HS-5 (cell line): ENCODE measurements at places on chromosomes 11 and 22.

- no peak for DNase-seq
Observed at GRCh38 chr11:129972611-129973010, 30.0 kb downstream of the PRDM10 start.

DNA sequence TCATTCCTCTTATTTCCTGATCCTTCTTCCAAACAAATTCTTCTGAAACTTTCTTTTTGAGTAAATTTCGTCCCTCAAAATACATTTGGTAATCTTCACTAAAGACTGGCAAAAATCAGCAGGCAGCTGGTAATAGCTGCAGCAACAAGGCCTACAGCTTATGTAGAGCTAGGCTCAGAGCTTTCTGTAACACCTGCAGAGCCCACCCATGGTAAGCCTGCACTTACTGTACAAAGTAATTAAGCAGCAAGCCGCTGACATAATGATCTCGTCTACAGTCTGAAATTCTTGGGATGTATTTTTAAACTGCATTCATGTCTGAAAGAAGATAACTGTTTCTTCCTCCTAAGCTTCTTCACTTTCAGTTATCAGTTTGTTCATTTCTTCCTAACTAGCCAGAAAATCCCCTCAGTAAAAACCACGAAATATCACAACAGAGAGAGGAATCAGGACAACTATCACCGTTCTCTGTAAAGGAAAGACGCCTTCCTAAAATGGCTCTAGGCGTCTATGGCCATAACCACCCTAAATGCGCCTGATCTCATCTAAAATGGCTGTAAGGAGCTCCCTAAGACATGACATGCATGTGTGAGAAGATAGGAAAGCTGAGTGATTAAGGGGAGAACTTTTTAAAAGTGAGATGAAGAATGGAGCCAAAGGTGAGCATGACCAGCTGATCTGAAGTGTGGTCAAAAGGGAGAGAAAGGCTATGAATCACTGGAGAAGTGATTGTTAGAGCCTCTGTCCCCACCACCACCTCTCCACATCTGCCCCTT lies 56.2 kb downstream of the DENND5A start:
- DNase-seq, result no peak

DNA sequence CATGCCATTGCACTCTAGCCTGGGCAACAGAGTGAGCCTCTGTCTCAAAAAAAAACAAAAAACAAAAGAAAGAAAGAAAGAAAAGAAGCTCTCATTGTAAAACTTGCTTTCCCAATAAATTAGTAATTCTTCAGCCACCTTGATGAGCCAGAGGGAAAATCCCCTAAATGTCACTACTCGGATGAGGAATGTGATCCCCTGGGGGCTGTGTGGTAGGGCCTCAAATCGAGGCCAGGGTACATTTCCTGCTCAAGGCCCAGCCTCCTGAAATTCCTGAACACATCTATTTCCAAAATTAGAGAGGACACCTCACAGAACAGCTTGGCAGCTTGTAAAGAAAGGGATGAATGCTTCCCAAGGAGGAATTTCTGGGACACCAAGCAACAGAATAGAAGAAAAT lies 147.1 kb upstream of the SESN3 start:
- no peak for DNase-seq

DNA sequence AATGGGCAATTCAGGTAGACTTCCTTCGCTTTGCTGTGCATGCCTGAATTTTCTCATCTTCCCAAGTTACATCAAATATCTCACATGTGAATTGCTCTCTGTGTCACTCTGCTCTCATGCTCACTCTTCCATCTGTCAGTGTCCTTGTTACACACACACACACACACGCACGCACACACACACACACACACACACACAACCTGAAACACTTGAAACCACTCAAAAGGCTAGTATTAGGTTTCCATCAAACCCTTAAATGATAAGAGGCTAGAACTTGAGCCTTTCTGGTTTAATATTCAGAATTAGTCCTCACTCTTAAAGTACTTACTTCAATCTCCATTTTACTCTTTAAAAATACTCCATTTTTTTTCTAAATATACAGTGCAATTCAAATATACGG lies 282.4 kb downstream of the C11orf87 start:
- no peak for DNase-seq

DNA sequence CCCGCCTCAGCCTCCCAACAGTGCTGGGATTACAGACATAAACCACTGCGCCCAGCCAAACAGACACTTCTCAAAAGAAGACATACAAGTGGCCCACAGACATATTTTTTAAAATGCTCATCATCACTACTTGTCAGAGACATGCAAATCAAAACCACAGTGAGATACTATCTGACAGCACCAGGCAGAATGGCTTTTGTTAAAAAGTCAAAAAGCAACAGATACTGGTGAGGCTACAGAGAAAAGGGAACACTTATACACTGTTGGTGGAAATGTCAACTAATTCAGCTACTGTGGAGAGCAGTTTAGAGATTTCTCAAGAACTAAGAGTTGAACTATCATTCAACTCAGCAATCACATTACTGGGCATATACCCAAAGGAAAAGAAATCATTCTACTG lies 67.0 kb downstream of the ARHGAP20 start:
- DNase-seq, result no peak

GRCh38 chr11:44014968-44015623 lies 32.7 kb upstream of the ACCSL start:
- DNase-seq, result no peak

DNA sequence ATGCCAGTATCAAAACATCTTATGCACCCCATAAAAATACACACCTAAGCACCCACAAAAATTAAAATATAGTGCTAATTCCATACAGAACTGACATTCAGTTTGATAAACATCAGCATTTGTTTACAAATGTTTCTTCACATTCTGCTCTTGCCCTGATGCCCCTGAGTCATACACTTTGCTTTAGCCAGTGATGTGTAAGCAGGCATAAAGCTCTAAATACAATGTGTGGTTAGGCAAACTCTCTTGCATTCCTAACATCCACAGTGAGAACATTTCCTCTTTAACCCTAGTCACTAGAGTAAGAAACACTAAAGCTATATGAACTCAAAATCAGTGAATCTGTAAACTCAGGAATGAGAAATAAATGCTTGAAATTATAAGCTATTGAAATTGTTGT lies 1060.7 kb downstream of the FAM181B start:
- DNase-seq, result peak; percentile 63

DNA sequence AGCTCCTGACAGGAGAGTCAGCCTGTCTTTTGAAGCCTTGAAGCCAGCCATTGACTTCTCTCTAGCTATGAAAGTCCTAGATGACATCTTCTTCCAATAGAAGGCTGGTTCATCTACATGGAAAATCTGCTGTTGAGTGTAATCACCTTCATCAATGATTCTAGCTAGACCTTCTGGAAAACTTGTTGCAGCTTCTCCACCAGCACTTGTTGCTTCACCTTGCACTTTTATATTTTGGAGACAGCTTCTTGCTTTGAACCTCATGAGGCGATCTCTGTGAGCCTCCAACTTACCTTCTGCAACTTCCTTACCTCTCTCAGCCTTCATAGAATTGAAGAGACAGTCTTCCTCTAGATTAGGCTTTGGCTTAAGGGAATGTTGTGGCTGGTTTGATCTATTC lies 58.3 kb downstream of the MYO7A start:
- DNase-seq, result no peak

GRCh38 chr11:60899046-60899936 lies 7.1 kb downstream of the PRPF19 start:
- no peak for DNase-seq

- peak; percentile 97 for DNase-seq
Observed at GRCh38 chr11:3723014-3723708, 52.0 kb upstream of the CHRNA10 start.

DNA sequence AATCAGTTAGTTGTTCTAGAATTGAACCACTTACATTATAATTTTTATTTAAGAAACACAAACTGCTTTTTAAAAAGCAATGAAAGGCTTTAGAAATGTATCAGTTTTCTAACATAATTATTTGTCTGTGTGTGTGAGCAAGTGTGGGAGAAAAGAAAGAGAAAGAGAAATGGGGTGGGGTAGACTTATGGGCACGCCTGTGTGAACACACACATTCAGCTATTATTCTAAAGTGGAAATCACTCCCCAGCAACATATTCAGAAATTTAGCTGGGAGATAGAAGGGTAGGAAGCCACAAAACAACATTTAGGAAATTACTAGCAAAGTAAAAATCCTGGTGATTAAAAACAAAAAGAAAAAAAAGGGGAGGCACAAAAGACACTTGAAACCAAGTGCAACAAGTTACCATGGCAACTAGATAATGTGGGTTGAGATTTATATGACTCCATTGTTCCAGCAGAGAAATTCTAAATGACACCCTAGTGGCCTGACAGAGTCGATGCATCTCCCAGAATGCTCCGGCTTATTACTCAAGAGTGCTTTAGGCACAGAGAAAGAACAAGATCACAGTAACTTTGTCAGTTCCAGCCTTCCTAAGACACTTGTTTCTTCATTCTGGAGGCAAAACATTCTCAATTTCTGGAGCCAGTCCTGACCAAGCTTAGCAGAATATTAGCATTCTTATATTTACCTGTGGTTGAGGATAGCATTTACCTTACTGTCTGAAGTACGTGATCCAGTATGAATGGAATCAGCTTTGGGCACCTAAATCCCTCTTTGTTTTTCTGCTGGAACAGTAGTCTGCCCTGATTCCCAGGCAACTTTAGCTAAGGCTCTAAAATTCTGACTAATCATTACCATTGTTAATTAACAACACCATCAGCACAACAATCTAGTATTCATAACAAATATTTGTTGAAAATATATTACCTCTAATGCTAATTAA lies 444.4 kb downstream of the DLG2 start:
- no peak for DNase-seq

DNA sequence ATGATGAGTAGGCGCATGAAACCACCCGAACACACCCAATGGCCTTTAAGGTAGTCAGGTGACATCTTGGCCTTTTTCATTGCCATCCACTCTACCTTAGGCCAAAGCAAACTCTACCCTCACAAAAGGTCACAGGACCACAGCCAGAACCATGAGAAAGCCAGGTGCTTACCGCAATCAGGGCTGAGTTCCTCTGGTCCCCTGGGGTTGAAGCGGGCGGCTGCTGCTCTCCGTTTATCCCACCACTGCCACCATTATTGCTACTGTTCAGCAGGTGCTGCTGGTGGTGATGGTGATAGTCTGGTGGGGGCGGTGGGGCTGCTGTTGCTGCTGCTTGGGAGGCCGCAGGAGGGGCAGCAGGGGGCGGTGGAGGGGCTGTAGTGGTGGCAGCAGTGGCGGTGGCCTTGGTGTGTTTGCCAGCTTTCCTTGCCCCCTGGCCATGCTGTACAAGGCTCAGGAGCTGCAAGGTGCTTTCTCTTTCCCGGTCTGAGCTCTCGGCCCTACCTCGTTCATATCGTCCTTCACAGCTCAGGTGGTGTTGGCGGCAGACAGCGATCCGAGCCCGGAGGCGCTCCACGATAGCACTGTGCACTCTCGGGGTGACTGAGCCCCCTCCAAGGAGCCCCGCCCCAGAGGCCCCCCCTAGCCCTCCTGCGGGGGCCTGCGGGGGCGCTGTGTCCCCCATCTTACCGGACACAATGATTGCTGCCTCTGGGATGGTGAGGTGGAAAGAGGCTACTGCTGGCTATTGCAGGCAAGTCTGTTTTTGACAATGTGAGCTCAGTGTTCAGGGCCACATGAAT lies 1.6 kb downstream of the MAML2 start:
- no peak for DNase-seq

DNA sequence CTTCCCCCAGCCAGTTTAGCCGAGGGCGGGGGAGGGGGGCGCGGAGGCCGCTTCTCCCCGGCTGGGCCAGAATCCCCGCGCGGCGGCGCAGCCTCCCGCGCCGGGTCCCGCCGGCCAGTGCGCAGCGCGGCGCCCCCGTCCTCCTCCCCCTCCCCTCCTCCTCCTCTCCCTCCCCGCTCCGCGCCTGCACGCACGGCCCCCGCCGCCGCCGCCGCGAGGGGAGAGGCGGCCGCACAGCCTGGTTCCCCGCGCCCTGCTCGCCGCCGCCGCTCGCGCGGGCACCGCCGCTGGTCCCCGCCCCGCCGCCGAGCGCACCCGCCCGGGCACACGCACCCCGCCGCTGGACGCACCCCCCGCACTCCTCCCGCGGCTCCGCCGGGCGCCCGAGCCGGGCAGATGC lies at the start of gene FLRT1:
Gene FLRT1, plus strand, starts transcription at position 356 of the 400 bp plus-strand sequence. CDS start 80,337 bp downstream, outside the sequence.
- DNase-seq, result no peak

DNA sequence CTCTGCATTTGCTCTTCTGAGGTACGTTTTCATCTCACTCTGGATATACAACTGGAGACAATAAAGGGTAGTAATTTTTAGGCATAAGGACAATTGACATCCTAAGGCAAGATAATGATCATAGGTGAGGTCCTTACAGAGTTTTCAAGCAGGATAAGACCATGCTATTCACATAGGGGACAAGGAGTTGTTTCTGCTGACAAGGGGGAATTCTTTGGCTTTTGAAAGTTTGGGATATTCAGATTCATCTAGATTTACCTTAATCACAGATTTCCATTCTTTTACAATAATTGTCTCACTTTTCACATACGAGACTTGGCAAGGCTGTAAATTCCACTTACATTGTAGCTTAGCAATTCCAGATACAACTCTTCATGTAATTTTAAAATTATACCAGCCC lies 256.2 kb downstream of the AASDHPPT start:
- DNase-seq, result no peak

DNA sequence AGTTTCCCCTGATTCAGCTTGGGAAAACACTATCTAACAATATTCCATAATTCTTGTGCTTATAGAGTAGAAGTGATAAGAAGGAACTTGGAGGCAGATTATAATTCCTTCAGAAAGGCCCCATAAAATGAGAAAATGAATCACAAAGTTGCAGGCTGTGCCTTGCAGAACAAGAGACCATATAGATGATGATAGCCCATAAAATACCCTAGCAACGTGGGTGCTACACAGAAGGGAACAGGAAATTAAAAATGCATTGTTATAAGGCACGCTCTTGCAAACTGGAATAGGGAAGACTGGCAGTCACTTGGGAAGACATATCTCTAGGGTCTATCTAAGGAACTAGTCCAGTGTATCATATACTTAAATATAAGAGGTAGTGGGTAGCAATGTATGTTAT lies 67.6 kb downstream of the KIF18A start:
- no peak for DNase-seq

GRCh38 chr11:7348432-7349304 lies 97.0 kb downstream of the SYT9 start:
- DNase-seq, result no peak

DNA sequence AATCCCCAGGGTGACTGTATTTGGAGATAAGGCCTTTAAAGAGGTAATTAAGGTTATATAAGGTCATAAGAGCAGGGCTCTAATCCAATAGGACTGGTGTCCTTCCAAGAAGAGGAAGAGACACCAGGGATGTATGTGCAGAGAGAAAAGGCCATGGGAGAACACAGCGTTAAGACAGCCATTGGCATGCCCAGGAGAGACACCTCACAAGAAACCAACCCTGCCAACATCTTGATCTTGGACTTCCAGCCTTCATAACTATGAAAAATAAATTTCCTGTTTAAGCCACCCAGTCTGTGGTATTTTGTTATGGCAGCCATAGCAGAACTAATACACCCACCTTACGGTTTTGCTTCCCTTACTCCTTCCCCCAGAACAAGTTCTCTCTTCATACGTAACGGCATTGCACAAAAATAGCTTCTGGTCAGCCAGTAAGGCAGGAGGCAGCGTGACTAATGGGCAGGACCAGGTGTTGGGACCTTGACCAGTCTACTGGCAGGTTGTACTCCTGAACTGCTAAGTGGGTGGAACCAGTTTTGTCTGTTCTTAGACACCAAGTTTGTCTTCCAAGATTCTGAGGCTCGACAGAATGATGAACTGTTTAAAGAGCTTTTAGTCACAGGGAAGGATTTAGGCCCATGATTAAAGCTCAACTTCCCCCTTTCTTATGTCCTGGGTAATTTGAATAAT lies 31.9 kb upstream of the UPB1 start:
- no peak for DNase-seq
